NCI-H748 treated with DMSO at 0.1 percent for 48 hours (cell line): ENCODE measurements at places on chromosomes 6 and 20.
A peak's percentile ranks its signal among the peaks of the same experiment; 100 is the strongest.

GRCh38 chr20:23099791-23100719 is 13.9 kb upstream of the CD93 start:
- DNase-seq = no peak

GRCh38 chr20:50567860-50568548 is 57.8 kb downstream of the PTPN1 start:
- no peak for DNase-seq

- no peak for DNase-seq
These were observed 365.9 kb upstream of the AGPAT4 start for GRCh38 chr6:161639772-161640171.

DNA sequence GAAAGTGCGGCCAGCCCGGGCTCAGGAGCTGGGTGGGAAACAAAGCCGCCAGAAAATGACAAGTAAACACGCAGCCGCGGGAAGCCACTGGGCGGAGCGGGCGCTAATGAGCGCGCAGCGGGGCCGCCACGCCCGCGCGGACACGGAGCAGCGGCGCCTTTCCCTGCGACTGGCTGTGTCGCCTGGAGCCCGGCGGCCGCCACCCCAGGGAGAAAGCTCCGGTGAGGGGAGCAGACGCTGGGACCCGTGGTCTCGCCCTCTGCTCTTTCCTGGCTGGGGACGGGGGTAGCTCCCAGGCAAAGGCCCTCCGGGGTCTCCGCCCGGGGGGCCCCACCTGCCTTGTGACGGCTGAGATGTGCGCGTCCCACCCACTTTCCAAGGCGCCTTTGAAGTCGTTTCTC is 54.9 kb downstream of the PRR18 start:
- DNase-seq = peak; percentile 22

- DNase-seq = no peak
These were observed 73.7 kb downstream of the PRND start for GRCh38 chr20:4795394-4795793.

- no peak for DNase-seq
These were observed 23.1 kb downstream of the FKBP5 start for GRCh38 chr6:35665573-35665972.

DNA sequence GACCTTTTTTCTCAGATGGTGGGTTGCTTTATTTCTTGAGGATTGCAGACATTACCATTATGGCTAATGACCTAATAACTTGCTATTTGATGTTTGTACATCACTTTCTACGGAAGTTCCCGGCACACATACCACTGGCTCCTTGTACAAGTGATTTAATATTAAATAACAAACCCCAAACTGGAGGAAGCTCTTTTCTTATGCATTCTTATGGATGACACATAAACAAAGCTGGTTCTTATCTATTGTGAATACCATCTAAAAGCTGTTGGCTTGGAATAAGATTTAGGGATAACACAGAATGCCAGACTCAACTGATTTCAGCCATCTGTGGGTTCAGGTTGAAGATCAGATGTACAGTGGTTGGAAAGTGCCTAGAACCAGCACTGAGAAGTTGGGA is 272.6 kb downstream of the TSHZ2 start:
- DNase-seq = no peak

- DNase-seq = no peak
These were observed 12.0 kb downstream of the SPINT3 start for GRCh38 chr20:45503403-45503802.

DNA sequence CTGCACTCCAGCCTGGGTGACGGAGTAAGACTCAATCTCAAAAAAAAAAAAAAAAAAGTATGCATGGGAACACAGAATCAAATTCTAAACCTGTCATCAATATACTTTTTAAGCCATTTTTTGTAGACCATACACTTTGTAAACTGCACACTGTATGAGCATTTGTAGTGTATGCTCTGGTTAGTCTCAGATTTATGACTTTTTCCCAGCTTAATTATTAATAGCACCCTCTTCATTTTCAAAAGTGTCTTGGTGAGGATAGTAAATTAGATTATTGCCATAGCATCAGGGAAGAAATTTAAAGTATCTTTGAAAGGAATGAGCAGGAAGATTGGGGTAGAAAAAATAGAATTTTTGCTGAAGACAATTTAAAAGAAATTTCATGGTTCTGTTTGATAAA is 330.8 kb upstream of the RSPO3 start:
- DNase-seq = no peak

DNA sequence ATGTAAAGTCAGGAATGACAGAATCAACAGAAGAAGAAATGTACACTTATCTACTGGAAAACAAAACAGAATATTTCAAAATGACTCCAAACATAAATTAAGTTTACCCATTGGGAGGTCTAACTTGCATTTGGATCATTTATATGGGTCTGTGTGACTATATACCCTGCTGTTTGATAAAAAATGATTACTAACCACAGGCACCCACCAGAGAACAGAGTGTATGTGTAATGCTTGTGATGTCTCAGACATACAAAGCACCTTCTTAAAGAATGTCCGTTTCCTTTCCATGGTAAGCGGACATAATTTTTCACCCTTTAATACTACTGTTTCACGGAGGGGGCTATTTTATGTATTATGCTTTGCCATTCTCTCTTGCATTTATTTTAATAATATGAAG is 19.2 kb downstream of the SIM1 start:
- DNase-seq = no peak

DNA sequence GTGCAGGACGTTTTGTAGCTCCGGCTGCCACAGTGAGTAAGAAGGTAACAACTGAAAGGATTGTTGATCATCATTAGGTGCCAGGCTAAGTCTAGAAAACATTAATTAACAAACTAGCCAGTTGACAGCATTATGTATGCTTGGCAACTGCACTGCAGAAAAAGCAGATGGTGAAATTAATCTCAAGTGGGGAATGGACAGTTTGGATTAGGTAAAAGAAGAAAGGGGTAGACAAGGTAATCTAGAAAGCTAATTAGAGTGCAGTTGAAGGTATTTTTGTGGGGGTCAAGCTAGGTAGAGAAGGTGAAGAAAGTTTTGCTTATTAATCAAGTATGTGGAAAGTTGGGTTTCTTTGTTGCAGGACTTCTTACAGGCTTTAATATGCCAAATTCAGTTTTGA is 69.7 kb upstream of the HINT3 start:
- DNase-seq = no peak

DNA sequence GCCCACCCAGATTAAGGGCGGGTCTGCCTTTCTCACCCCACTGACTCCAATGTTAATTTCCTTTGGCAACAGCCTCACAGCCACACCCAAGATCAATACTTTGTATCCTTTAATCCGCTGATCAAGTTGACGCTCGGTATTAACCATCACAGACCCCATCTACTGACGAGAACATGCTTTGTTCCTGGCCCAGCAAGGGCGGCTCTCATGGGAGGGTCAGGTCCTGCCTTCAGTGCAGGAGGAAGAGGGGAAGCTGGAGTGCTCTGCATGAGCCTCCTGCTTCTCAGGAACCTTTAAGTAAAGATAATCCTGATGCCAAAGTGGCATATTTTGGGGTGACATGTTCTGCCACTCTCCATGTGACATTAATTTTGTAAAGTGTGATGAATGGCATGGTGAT is 8.3 kb downstream of the KIF25 start:
- DNase-seq = no peak

DNA sequence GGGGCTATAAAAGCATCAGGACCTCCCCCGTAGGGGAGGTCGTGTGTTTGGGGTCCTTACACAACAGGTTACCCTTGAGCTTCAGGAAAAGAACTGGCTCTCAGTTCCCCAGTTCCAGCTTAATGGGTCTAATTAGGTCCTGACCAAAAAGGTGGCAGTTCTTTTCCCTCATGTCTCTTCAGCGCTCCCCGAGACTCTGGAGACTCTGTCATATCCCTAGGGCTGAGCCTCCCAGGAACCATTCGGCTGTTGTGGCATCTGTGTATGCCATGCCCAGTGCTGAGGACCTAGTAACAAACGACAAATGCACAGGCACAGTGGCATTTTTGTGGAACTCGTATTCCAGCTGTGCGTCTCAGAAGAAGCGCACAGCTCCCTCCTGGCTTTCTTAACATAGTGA is 14.6 kb downstream of the PRDM1 start:
- no peak for DNase-seq

GRCh38 chr20:63739130-63740069 is at the start of gene SLC2A4RG:
Gene SLC2A4RG, plus strand, starts transcription at chr20:63739776. Its CDS starts 137 bp downstream, at chr20:63739913.
- peak; percentile 26 for DNase-seq

DNA sequence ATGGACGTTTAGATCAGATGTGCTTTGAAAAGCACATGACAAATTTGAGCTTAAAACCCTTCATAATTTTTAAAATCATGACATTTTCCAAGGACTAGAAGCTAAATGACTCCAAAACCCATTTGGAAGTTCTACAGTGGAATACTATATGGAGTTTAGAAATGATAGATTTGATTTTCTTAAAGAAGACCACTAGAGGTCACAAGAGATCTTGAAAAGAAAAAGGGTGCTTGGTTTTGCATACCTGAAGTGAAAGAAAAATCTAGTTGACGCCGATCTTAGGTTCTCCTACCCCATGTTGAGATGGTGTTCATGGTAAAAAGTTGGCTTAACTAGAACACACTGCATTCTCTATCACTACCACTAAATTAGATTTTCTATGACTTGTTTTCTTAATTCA is 31.5 kb downstream of the CFAP61 start:
- DNase-seq = peak; percentile 93

GRCh38 chr6:130754786-130755367 is 72.3 kb upstream of the SMLR1 start:
- DNase-seq = no peak

DNA sequence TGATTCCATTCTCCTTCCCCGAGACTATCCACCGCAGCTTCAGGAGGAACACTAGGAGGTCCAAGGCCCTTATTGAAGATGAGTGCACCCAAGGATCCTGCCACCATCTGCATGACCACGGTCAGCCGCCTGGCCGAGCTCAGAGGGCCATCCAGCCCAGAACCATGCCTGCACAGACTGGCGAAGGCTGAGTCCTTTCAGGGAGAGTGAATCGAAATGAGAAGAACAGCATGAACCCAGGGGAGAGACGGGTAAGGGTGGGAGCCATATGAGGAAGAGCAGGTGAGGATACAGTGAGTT is 26.3 kb downstream of the SERPINB6 start:
- no peak for DNase-seq

DNA sequence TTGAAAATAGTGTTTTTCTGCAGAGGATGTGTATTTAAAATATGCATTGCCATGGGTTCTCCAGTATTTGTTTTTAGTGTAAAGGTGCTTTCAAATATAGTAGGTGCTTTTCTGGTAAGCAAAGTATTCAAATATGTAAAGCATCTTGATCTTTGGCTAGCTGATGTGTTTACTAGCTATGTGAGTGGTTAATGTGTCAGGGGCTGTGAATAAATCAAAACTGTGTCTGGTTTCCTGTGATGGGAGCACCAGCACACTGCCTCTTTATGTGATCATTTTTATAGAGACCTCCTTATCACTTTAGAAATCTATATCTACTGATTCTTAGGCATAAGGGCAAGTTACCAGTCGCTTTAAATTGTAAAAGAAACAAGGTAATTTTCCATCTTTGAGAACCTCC is 388.9 kb upstream of the MAN1A1 start:
- DNase-seq = no peak

GRCh38 chr20:52722926-52723688 is 249.1 kb upstream of the TSHZ2 start:
- no peak for DNase-seq

GRCh38 chr6:13355043-13355945 is 27.0 kb upstream of the TBC1D7 start:
- DNase-seq = no peak

DNA sequence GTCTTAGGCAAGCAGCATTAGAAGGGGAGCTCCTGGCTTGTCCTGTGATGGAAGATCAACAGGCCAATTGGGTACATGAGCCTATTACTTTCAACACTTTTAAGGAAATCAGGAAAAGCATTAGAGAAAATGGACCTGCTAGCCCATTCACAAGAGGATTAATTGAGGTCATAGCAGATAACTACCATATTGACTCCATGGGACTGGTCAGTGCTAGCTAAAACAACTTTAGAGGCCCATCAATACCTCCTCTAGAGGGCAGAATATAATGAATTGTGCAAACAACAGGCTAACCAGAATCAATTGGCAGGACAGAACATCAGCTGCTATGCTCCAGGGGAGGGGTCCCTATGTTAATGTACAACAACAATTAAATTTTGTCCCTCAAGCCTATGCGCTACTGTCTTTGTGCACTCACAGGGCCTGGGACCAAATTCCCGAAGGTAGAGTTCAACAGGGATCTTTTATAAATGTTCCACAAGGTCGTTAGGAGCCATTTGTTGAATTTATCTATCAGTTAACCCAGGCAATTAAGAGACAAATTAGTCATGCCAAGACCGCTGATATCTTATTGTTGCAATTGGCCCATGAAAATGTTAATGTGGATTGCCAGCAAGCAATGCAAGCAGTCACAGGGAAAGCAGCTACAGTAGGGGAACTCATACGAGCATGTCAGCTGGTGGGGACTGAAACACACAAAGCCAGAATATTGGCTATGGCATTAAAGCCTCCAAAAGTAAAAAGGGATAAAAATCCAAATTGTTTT is 106.6 kb upstream of the BTN3A2 start:
- no peak for DNase-seq

GRCh38 chr6:4466769-4467480 is 309.3 kb upstream of the CDYL start:
- DNase-seq = no peak

- DNase-seq = no peak
These were observed 369.2 kb upstream of the CNR1 start for GRCh38 chr6:88535306-88535705.

- DNase-seq = no peak
These were observed 172.2 kb upstream of the SNX9 start for GRCh38 chr6:157650801-157651200.

DNA sequence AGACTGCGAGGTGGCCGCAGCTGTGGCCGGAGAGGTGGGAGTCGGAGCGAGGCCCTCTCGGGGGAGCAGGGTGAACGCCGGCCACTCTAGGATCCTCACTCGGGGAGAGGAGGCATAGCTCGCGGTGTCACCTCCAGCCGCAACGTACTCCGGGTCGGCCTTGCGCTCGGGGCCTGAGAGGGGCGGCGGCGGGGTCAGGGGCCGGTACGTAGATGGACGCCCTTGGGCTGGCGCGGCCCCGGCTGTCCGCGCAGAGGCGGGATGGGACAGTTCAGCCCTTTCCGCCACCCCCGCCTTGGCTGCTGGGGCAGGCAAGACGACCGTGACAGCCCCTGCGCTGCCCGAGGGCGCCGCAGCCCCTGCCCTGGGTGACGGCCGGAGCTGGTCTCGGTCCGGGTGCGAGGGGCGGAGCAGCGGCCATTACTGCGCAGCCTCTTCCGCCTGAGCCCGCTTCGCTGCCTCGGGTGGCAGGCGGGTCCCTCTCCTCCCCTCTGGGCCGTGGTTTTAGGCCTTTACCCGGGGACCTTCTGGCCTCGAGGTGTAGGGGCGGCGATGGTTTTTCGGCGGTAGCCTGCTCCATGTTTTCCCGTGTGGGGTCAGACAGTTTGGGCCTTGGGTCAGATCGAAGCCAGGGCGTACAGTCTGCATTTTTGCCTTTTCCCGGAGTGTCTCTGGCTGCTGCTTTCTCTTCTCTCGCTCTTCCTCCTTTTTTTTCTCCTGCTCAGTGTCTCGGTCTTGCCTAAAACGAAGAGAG is 405 bp downstream of the RNF146 start:
- no peak for DNase-seq

- no peak for DNase-seq
These were observed at the start of gene PGC for GRCh38 chr6:41747256-41748101. Gene PGC, minus strand, starts transcription at chr6:41747397. Its CDS starts 63 bp downstream, at chr6:41747334.
